Transverse colon (tissue), 4 donors: ENCODE measurements at places on chromosomes 12 and 14.

DNA sequence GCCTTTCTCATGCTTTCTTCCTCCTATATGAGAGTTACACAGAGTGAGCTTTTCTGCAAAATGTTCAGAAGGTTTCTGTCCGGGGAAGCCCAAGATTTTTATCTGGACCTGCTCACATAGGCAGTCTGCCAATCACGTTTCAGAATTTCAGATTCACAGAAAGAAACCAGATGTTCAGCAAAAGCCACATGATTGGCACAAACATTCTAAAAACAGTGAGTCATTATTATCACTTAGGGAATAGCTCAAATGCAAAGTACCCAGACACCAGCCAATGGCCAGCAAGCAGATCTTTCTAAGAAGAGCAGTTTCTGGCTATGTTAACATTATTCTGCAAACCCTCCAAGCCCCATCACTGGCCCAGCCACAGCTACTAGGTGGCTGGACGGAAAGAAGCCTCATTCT, 1558.5 kb upstream of the TMEM132C start:
- DNase-seq, result no peak

- peak; percentile 39 for DNase-seq
These were observed 34.8 kb upstream of the MAPKAPK5 start for GRCh38 chr12:111807232-111807631.

GRCh38 chr14:80434574-80435321, 223.4 kb upstream of the DIO2 start:
- no peak for DNase-seq

DNA sequence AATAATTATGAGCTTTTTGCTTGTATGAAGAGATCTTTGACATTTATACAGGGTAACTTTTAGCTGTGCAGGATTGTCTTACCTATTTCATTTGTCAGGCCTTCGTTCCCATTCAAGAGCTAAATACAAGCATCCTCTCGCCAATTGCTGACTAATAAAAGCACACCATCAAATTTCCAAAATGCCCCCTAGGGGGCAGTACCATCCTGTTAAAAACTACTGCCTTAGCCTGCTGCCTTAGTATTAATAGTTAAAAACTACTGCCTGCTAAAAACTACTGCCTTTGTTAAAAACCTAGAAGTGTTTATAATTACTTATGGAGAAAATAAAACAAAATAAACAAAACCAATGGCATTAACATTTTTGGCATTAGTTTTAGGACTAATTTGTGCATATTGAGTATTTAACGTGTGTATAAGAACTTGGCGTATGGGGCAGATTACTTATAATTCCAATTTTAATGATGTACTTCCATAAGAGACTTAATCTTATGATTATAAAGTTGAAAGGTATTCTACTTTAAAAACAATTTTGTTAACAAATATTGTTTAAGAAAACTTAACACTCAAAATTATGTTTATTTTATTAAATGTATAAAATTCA, 3.0 kb upstream of the IFI27L2 start:
- peak; percentile 51 for DNase-seq

DNA sequence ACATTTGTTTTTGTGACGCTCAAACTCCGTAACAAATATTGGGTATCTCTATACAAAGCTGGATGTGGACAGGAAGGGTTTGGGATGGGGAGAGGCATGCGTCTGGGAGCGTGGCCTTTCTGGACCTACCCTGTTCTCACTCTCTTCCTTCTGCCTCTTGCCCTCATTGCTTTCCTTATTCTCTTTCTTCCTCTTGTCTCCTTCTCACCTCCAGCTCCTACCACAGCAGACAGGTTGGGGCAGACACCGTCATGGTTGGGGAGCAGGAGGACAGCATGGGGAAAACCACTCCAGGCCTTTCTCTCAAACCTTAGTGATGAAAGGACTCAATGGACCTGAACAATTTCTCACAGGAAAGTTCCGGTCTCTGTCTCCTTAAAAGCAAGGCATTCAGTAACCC, 465.3 kb downstream of the RAD51B start:
- no peak for DNase-seq

- no peak for DNase-seq
These were observed 137.5 kb upstream of the CCND2 start for GRCh38 chr12:4135919-4136605.

- DNase-seq, result no peak
These were observed 118.6 kb downstream of the SMOC1 start for GRCh38 chr14:69997849-69998248.

DNA sequence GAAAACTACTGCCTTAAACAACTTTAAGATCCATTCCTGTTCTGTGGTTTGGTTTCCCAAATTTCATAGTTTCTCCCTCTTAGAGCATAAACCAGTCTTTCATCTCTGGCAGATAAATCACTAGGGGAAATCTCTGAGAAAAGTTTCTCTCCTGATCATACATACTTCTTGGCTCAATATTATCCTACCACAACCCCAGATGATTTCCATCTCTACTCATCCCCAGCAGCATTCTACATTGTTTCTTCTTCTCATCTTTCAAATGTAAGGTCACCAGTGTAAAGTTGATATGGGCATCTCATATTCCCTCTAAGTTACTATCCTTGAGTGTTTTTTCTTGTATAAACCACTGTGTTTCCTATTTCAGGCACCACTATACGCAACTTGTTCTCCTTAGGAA, 45.9 kb upstream of the PLEKHG7 start:
- DNase-seq, result no peak

DNA sequence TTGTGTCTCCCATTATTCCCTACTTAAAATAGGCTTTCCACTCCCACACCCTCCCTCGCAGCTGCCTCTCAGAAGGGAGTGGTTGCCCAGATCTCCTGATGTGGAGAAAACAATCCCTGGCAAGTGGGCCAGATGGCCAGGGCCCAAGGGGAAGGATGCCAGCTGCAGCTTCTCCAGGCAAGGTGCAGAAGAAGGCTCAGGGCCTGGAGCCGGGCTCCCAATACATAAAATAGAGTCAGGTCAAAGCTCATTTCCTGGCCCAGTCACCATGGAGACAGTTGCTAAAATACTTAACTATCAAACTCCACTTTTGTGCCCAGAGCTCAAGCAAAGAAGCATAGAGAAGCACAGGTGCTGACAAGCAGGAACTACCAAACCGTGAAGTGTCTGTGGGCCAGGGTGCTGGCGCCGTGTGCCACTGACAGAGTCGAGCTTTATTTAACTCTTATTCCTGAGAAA, 45.7 kb upstream of the ITPR2 start:
- DNase-seq, result peak; percentile 74

DNA sequence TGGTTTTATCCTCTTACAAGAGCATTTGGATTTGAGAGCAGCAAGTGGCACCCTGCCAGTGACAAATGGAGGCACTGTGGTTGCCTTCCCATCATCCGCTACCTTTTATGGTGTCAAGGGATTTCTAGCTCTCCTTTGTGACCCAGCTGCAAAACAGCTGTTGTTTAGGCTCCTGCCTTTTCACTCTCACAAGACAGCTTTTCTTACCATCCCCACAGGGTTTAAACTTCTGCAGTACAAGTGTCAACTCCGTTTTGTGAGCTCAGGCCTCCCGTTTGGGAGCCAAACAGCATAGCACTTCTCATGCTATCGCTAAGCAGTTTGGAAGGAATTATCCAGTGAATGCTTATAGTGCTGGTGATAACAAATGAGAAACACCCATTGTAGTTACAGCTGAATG, 331.4 kb downstream of the TMTC2 start:
- no peak for DNase-seq

- peak; percentile 84 for DNase-seq
These were observed 32.3 kb downstream of the NINJ2 start for GRCh38 chr12:630656-631632.

DNA sequence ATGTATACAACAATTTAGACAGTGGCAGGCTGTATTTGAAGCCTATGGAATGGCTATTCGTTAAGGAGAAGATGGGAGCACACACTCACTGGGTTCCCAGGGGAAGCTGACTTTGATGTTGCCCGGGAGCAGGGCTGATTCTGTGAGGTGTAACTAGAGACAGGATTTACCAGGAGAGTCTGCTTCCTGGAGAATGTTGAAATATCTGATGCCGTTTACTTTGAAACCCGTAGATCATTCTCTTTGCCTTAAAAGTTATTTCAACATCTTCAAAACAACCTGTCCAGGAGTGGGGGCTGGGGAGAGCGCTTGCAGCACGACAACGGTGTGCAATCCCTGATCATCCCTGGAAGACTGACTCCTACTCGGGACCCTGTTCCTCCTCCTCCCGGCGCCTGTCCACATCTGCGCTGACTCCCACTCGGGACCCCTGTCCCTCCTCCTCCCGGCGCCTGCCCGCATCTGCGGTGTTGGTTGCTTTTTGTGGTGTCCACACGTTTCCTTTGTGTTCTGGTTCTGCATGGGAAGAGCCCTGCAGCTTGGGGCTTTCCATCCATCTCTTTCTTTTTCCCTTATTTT, 72.6 kb downstream of the AACS start:
- DNase-seq, result no peak

DNA sequence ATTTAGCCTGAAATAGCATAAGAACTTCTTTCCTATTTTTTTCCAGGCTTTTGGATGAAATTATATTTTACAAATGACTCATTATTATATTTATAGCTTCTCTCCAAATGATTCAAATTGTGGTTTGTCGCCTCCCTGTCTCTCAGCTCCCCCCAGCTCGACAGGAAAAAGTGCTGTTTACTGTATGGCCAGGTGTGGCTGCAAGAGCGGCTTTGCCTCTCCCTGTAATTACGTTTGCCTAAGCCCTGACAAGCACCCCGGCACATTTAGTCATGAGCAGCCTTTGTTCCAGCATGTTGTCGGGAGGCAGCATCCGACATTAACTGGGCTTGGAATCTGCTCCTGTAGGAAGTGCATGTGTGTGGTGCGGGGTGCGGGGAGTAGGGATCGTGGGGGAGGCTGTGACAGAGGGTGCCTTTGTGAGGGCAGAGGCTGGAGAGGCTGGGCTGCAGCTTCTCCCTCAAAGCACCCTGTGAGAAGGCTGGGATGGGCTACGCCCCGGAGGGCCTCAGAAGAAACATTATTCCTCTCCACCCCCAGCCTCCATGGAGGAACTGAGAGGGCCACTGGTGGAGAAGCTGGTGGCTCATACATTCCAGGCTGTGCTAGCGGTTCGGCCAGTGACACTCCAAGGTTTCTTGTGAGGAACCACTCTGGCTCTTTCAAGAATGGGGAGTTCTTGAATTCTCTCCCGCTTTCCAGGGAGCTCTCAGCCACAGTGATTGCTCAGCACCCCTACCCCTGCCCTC, 42.1 kb upstream of the CTDSP2 start:
- peak; percentile 83 for DNase-seq

- peak; percentile 89 for DNase-seq
These were observed 65.6 kb upstream of the PTGR2 start for GRCh38 chr14:73785834-73786635.

GRCh38 chr12:59735231-59735630, 139.4 kb downstream of the SLC16A7 start:
- no peak for DNase-seq

DNA sequence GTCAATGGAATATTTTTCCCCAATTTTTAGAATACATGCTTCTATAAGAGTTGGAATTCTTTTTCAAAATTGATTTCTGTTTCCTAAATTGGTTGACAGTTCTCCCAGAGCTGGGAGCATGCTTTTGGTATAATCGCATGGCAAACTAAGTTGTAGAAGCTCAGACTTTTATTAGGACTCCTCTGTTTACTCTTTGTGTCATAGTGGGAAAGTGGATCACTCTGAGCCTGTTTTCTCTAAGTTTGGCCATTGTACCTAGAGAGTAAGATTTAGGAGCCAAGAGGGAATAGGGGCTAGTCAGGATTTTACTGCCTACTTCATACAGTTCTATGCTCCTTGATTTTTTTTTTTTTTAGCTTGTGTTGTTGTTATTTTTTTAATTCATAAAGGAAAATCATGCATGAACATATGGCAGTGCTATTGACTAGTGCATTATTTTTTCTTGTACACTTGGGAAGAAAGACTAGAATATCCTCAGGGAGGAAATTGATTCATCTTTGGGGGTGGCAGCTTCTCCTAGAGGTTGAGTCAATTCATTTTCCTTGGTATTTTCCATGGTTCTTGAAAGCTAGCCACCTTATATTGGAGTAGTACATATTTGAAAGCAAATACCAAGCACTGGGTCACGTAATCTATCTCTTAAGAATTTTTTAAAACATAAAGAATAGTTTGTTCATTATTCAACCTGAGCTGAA, 77.7 kb upstream of the TRAF3 start:
- no peak for DNase-seq

DNA sequence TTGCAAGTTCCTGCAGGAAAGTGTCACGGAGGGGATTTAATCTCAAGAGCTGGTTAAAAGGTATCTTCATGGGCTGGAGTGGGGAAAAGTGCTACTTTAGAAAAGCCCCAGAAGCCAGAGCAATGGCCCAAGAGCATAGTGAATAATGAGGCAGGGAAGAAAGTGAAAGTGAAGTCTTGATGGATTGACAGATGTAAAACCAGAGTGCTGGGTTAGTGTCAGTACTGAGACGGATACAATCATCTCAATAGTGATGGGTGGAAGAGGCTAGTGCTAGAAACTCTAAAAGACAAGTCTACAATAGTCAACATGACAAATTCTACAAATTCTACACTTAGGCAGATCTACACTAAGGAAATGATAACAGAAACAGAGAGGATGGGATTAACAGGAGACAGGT, 68.1 kb downstream of the CIT start:
- no peak for DNase-seq

DNA sequence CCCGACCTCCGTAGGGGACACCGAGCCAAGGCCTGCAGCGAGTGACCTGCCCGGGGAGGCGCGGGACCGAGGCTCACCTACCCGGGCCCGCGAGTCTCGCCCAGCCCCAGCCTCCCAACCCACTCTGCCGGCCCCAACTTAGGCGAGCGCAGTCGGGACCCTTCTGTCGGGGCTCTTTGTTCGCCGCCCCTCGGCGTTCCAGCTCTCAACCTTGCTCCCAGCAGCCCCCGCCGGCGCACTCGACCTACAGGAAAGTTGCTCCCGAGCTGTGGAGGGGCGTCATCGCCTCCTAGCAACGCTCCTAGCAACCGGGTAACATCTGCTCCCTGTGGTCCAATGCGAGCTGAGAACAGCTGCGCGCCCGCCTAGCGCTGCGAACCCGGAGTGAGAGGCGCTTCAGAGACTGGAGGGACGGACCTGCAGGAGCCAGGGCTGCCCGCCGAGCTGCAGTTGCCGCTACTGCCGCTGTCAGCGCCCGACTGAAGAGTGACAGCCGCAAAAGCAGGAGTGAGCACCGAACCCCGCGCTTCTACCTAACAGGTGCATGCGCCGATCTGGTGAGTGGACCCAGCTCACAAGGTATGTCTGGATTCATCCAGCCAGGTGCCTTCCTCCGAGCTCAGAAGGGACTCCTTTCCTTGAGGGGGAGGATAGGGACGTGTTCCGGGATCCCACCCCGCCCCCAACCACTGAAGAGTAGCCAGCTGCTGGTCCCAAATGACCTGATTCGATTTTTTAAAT, 355.0 kb downstream of the SNAPC1 start:
- DNase-seq, result peak; percentile 48

DNA sequence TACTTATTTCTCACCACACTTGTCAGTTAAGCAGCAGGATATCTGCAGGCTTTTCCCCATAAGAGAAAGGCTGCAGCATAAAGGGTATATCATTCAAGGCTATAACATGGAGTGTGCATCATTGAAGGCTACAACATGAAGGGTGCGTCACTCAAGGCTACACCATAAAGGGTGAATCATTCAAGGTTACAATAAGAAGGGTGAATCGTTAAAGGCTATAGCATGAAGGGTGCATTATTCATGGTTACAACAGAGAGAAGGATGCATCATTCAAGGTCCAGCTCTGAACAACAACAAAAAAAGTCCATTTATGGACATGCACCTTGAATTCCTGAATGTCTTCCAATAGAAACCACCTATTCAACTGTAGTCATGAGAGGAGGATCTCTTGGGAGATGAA, 32.8 kb upstream of the LUM start:
- no peak for DNase-seq
